ENCODE measurements at places on chromosomes 7 and 10.
A peak's percentile ranks its signal among the peaks of the same experiment; 100 is the strongest.

- no peak for DNase-seq
Observed at GRCh38 chr7:155979566-155979965, 167.3 kb upstream of the SHH start.

GRCh38 chr10:8049045-8049864 lies 5.2 kb upstream of the GATA3 start:
- DNase-seq: no peak

DNA sequence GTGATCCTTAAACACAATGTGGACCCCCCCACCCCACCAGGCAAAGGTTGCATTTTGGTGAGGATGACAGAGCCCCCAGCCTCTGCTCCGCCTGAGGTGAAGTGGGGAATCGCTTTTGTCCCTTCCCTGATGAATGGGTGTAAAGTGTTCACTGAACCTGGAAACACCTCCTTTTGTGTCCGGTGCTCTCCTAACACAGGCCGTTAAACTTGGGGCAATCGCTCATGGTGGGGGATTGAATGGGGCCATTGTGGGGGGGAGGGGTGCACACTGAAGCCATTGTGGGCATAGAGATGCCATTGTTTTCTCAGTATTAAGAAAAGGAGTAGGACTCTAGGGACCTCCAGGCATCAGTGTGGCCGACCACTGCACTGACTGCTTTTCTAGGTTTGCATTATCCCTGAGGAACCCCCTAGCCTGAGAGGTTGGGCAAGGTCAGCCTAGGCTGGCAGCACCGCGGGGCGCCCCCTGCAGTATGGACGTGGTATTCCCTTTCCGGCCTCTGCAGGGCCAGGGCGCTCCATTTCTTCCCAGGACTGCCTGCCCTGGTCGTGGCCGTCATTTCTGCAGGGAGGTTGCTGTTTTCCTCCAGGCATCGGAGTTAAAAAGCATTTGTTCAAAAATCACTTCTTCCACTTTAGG lies 158.3 kb downstream of the TCF7L2 start:
- no peak for DNase-seq

- DNase-seq: peak; percentile 75
Observed at GRCh38 chr7:23467806-23468525, 2.3 kb downstream of the IGF2BP3 start.

- DNase-seq: peak; percentile 87
Observed at GRCh38 chr10:126350216-126350992, 37.9 kb downstream of the ADAM12 start.

DNA sequence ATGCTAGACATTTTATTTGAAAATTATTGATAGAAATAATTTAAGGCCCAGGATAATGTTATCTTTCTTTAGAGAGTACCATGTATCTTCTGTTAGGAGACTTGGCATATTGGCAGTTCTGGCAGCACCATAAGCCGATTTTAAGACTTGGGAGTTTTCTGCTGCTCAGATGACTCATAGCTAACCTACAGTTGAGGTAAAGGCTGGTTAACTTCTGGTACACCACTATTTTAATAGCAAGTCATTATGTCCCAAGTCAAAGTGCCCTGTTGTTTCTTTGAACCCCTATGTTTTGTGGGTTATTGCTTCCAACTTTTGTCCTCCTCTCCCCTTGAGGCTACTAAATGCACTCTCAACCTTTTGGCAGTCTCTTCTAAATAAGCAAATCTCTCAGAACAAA lies 25.2 kb downstream of the ATRNL1 start:
- DNase-seq: no peak

DNA sequence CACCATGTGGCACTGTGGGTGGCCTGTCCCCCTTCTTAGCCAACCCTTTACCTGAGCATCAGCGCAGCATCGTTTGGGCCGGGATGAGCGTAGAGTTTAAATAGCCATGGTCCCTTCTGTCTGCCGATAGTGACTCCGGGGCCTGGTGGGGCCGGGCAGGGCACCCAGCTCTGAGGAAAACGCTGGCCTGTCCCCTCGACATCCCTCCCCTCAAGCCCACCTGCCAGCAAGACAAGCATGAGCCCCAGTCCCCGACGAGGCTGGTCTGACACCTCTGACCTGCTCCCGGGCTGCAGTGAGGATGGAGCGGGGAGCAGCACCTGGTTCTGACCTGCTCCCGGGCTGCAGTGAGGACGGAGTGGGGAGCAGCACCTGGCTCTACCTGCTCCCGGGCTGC lies 31.1 kb upstream of the CNPY1 start:
- DNase-seq: no peak

DNA sequence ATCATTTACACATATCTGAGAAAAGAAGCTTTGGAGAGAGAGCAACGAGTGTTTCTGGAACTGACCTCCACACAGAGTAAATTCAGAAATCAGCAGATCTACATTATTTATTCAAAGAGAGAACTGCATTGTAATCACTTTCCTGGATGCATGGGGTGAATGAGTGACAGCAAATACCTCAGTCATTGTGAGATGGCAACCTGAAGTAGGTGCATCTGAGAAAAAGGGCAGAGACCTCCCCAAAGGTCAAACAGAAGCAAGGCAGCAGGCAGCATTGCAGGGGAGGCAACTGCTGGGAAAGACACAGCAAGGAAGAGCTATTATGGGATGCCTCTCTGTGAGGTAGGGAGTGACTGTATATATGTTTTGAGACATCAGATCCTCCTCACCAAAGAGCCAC lies 26.5 kb upstream of the SMIM30 start:
- no peak for DNase-seq

GRCh38 chr10:47361293-47361692 lies 13.1 kb downstream of the RBP3 start:
- peak; percentile 29 for DNase-seq

- no peak for DNase-seq
Observed at GRCh38 chr10:71585564-71586290, 133.9 kb downstream of the C10orf105 start.

DNA sequence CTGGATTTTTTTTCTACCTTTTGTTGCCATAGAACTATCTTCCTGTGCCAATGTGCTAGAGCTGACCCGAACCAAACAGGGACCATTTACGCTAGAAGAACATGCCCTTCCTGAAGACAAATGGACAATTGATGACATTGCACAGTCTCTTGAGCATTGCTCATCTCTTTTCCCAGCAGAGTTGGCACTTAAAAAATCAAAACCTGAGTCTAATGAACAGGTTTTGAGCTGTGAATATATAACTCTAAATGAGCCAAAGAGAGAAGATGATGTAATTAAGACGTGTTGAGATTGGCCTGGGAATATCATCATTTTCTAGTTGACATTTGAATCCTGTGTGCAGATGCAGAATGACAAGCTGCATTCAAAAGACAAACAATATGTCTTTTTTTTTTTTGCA lies 37.1 kb downstream of the TRUB1 start:
- DNase-seq: no peak

DNA sequence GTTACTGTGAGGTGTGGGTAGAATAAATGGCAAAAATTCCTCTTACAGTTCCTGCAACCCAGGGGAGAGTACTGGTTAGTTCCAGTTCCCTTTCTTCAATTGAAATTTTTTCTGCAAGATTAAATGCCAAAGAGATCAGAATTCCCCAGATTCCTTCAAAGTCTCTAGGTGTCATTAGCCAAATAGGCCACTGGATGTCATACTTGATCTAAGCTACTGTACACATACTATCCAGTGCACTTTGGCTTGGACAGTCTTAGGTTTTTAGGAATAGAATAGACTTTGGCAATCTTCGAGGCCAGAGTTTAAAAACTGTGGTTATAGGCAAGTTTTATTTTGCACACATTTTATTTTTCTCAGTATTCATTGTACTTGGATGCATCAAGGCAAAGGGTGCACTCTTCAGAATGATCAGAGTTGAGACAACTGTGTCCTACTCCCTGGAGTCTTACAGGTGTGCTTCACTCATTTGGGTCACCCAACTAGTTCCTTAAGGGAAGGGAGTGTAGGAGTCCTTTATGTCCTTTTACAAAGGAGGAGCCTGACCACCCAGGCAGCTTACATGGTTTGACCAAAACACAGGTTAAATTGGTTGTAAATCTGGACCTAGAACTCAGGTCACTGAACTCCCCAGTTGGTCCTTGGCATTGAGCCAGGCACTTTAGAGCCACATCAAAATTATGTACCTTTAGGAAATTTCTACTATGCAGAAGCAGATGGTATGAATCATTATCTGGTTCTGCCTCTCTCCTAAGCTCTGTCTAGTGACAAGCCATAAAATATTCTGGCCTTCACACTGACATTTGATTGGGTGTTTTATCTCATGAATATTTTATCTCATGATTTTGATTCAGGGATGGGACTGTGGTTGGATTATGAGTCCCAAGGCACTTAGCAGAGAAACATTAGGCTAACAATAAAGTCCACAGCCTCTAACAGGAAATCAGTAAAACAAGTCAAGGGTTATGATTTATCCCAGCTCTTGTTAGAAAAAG lies 49.5 kb downstream of the ASAH2B start:
- peak; percentile 66 for DNase-seq

DNA sequence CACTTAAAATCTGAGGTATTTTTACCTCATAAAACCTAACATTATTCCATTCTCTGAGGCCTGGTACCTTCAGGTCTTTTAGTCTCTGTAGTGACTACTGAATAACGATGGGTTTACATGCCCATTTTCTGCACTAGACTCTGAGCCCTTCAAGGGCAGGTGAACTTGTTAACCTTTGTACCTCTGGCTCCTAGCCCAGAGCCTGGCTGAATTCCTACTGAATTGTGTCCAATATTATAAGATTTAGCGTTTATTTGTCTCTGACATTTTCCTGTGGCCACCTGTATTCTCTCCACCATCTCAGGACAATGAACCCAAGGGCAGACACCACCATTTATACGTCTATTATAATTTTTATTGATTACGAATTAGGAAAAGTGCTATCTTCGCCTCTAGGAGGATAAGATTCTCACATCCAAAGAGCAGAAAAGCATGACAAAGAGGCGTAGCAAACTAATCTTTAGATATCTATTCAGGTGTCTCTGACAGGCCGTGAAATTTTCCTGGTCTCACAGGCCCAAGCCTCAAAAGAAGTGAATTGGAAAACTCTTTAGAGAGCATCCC lies 27.9 kb upstream of the HNRNPH3 start:
- no peak for DNase-seq

- DNase-seq: peak; percentile 86
Observed at GRCh38 chr10:59382831-59383295, 20.5 kb upstream of the FAM13C start.

GRCh38 chr10:63628526-63629362 lies 107.5 kb downstream of the REEP3 start:
- DNase-seq: no peak

DNA sequence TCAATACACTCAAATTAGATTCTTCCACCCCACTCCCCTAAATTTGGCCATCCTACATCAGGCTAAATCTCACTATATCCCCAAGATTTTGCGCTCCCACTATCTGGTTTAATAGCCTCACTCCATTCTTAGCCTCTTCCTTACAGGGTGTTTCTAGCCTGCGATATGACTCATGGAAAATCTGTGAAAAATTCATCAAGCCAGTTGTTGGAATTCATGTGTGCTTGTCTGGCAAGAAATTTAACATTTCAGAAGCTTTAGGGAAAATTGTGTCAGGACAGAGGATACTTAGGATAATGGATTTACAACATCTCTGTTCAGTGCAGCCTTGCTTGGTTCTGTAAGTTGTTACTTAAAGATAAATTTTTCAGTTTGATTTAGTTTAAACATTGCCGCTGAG lies 1249.9 kb upstream of the AUTS2 start:
- DNase-seq: no peak

DNA sequence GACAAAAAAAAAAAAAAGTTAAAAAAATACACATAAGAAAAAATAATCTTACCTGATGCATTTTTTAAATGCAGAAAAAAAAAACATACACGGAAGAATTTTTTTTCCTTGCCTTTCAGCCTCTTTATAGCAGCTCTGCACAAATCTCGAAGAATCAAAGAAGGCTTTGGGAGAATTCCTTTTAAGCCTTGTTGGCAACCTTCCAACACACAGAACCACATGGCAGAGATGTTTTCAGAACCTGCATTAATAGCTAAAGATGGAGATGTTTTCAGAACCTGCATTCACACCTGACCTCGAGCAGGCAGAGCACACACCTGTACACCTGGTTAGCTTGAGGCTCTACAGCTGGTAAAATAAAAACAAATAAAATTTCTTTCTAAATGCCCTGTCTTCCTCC lies 65.6 kb downstream of the DOCK4 start:
- DNase-seq: peak; percentile 40

- peak; percentile 51 for DNase-seq
Observed at GRCh38 chr7:17236603-17237002, 61.8 kb upstream of the AHR start.

DNA sequence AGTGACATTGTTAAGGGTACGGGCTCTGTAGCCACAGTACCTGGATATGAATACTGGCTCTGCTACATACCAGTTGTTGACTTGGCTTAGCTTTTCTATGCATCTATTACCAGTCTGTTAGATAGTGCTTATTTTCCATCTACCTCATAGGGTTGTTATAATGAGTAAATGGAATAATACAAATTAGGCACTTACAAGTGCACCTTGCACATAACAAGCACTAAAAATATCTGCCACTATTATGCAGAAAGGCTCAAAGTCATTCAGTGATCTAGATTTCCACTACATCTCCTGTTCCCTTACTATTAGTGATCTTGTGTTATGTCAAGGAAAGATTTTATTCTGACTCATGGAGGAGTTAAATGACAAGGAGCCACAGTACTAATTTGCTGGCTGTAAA lies 27.9 kb upstream of the ZEB1 start:
- DNase-seq: no peak

DNA sequence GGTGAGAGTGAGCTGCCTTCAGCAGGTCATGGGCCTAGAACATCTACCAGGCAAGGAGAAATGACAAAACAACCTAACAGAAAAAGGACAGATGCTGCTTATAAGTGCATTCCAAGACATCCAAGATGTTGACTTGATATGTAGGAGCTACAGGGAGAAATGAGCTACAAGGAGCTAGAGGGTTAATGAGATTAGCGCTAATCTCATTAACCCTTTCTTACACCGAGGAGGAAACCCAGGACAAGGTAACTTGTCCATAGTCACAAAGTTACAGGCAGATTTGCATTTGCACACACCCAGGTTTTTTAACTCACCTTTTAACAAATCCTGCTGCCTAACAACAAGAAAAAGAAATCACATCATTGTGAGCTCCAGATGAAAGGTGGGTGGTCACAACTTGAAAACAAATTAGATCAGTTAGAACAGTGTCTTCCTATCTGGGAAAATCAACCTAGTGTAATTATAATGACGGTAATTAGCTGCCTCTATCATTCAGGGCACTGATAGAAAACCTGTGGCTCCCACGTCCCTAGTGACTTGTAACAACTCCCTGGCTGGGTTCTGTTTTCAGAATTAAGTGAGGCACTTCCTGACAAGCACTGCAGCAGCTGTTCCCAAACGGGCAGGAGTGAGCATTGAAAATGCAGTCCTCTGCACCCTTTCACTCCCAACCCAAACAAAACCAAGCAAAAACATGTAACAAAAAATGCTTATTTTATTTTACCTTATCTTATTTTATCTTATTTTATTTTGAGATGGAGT lies 5.7 kb downstream of the KIAA1549 start:
- DNase-seq: no peak

GRCh38 chr10:33099748-33100147 lies 141.7 kb upstream of the ITGB1 start:
- DNase-seq: peak; percentile 35

- DNase-seq: no peak
Observed at GRCh38 chr10:131848296-131848695, 52.5 kb upstream of the PPP2R2D start.

GRCh38 chr10:47453141-47454007 lies 30.5 kb downstream of the ANXA8 start:
- DNase-seq: no peak

GRCh38 chr10:35092851-35093250 lies 2.7 kb upstream of the CUL2 start:
- DNase-seq: no peak

Data from fibroblast of the aortic adventitia (primary cell).